ENCODE measurements at places on chromosomes 11 and 22.

DNA sequence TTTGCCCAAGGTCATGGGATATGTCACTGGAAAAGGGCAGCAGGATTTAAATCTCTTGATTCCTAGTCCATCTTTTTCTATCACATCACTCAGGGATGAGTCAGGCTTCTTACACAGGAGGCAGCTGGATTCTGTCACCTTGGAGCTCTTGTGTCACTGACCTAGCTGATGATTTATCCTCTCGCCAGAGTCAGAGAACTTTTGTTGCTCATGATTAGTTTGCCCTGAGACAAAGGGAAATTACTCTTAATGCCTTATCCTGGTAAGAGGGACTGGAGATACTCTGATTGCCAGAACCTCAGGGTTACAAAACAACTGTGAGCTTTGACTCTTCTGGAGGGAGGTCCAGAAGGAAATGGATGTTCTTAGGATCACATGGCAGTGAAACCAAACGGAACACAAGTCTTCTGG, 10.1 kb downstream of the COA4 start:
- no peak for DNase-seq

- no peak for DNase-seq
Measured at GRCh38 chr11:133821776-133822175, 23.5 kb downstream of the SPATA19 start.

- DNase-seq: no peak
Measured at GRCh38 chr11:84642500-84642899, 984.6 kb downstream of the DLG2 start.

DNA sequence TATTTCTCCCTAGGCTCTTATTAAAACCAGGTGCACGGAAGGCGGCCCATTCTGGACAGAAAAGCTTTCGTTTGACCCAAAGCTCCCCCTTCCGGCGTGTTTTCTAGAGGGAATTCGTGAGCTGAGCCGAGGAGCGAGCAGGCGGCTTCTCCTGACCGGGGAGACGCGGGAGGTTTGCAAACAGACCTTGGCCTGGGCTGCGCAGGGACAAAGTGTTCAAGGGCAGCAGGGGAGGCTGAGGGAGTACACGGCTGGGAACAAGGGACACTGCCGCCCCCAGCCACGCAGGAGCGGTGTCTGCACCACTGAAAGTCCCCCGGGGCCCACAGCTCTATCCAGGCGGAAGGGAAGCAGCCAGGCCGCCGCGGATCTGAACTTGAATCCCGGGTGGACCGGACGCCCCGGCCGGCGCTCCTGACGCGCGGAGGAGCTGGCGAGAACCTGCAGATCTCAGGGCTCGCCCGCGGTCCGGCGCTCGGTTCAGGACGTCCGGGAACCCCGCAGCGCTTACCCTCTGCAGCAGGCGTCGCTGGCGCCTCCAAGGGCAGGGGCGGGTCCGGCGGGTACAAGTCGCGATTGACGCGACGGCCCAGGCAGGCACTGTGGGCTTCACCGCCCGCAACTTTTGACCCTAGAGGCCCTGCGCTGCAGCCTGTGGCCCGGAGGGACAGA, 101.9 kb downstream of the WT1 start:
- no peak for DNase-seq

- DNase-seq: no peak
Measured at GRCh38 chr11:88770475-88771079, 295.2 kb downstream of the GRM5 start.

GRCh38 chr11:122691549-122692150, 36.1 kb downstream of the UBASH3B start:
- no peak for DNase-seq

DNA sequence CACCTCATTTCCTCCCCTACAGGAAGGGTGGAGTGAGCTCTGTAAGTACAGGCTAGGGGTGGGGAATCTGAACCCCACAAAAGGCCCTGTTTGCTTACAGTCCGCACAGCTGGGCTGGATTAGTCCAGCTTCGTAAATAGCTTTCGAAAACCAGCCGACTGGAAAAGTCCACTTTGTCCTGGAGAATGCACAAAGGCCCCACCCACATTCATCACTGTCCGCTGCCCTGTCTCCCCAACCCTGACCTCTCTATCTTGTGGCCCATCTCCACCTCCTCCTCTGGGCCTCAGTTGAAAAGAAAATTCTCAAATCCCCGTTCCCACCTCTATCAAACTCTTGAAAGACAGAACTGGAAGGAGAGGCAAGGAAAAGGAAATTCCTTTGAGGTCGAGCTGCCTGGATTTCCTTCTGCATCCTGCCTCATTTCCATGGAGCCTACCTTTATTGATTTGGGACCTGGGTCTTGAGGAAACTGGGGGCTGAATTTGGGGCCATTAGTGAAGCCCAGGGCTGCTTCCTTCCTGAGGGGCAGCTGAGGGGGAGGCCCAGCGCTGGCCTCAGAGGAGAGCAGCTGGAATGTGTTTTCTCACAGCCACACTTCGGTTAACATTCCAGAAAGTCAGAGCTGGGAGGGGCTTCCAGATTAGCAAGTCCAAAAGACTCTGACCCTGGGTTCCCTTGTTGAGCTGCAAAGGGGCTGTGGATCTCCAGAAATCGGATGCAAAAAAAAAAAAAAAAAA, 147.6 kb downstream of the FBXO7 start:
- no peak for DNase-seq

DNA sequence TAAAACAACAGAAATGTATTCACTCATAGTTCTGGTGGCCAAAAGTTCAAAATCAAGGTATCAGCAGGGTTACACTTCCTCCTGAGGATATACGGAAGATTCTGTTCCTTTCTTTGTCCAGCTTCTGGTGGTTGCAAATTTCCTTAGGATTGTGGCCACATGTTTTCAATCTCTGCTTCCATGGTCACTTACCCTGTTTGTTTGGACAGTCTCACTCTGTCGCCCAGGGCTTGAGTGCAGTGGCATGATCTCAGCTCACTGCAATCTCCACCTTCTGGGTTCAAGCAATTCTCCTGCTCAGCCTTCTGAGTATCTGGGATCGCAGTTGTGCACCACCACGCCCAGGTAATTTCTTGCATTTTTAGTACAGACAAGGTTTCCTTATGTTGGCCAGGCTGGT, 534.3 kb downstream of the KCNA4 start:
- no peak for DNase-seq

DNA sequence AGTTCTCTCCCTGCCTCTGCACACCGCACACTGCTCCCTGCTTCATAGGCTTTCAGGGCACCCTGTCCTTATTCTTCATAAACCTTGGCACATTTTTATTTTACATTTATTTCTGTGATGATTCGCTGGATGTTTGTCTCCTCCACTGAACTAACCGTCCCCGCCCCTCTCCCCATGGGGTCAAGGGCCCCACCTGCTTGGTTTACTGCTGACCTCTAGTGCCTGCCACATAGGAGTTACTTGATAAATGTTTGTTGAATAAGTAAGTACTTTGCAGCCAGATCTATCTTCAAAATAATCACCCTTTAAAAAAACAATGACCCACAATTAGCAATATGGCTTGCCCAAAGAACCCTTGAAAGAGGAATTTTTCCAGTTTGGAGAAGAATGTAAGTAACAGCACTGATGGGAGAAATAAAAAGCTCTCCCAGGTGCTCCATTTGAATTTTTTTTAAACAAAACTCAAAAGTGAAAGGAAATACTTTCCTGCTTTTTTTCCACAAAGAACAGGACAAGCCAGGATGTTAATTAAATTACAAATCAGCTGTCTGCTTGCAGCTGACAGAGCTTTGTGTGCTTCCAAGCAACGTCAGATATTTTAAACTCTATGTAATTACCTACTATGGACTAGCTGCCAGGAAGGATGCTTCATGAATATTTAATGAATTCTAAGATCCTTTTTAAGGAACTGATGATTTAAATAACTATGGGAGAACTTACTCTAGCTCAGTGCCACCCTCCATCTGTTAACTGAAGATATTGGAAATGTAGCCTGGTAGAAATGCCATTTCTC, 1083.6 kb downstream of the DLG2 start:
- DNase-seq: no peak
